ENCODE measurements at places on chromosomes 13 and 19.

DNA sequence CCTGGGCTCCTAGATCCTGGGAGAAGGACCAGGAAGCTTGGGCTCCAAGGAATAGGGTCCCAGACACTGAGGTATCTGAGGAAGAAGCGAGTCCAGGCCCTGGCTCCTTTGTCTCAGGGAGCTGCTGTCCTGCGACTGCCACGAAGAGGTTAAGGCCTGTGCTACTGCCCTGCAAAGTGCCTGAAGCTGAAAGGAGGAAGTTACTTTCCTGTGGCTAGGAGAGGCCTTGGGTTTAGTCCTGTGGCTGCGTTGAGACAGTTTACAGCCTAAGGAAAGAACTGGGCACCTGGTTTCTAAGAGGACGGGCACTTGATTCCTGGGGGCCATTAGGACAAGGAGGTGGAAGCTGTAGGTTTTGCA is 2.8 kb downstream of the MYADM start:
- DNase-seq, result no peak

DNA sequence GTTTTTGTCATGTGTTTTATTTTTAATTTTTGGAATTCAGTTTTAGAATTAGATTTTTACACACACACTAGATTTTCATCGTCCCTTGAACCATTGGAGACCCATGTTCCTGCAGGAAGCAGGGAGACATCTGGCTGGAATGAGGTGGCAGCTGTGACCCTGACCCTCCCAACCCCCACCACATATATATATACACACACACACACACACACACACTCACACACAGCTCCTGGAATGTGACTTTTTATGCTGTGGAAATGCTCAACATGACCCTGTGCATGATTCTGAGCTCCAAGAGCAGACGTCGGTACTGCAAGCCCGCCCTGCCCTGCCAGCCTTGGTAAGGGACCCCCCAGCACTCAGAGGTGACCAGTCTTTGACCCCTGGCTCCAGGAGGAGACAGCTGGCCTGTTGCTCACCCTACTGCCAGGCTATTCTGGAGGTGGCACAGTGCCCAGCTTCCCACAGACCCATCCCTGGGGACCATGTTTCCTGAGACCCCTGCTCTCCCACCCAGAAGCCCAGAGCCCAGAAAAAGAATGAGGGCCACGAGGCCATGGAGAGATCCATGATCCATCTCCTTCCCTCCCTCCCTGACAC is 103.2 kb upstream of the VSTM2B start:
- no peak for DNase-seq

- no peak for DNase-seq
These were observed 8.8 kb downstream of the TPT1 start for GRCh38 chr13:45332036-45332830.

GRCh38 chr13:27644302-27644701 is 22.6 kb downstream of the POLR1D start:
- no peak for DNase-seq

DNA sequence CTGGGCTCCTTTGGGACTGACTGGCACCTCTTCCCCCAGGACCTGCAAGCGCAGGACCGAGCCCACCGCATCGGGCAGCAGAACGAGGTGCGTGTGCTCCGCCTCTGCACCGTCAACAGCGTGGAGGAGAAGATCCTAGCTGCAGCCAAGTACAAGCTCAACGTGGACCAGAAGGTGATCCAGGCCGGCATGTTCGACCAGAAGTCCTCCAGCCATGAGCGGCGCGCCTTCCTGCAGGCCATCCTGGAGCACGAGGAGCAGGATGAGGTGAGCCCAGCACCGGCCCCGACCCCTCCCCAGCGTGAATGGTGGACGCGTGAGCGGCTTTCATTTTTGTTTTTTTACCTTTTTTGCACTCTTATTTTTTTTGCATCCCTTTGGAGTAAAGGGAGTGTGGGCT is 56.0 kb upstream of the LDLR start:
- DNase-seq, result no peak

DNA sequence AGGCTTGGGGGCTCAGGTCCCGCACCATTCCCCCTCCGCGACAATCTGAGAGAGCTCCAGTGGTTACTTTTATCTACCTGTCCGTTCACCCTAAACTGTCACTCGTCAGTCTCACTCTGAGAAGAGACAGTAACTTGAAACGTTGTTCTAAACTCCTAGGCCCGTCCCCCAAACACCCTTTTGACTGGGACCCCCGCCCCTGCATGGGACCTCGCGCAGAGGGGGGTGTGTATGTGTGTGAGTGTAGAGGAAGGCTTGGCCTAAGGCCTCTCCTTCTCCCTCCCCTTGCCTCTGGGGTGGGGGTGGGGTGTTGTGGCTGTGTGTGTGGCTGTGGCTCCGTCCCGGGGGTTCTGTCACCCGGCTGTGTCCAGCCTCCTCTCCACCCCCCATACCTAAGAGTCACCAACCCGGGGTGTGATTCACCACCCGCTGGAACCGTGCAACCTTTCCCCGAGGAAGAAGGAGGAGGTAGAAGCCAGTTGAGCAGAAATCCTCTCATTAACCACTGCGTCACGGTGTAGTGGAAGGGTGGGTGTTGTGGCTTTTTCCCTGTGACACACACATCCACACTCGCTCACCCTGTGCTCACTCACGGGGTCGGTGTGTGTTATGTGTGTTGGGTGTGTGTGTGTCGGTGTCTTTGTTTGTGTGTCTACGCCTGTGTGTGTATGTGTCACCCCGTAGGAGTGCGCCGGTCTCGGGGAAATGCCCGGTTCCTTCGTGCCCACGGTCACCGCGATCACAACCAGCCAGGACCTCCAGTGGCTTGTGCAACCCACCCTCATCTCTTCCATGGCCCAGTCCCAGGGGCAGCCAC is 2.4 kb downstream of the FOSB start:
- DNase-seq, result no peak

GRCh38 chr13:114155926-114156883 is 22.9 kb upstream of the CFAP97D2 start:
- DNase-seq, result no peak

Measured in stimulated activated CD4-positive, alpha-beta T cell treated with anti-CD3 and anti-CD28 coated beads, Interleukin-15, amount 100 ng/mL, for 1 hour (primary cell).